RPMI7951 (cell line): ENCODE measurements at places on chromosomes 5 and 9. TPM values are rescaled to one million over a fixed set of nuclear protein-coding genes. Genes with fewer than 3 reads are reported as not detected.

FGFR4 gene
- total RNA-seq = 1.9 and 2.0 TPM in 2 replicates

PCDHB8 gene
- total RNA-seq = 0.10 and 0.12 TPM in 2 replicates

CTSL gene
- total RNA-seq = 168 and 169 TPM in 2 replicates

PRELID2 gene
- 10.6 and 10.7 TPM in 2 replicates for total RNA-seq

FOXD4 gene
- not detected in 2 replicates for total RNA-seq

TMC1 gene
- 0.29 TPM in 1 of 2 replicates, not detected in the other for total RNA-seq

FOXI1 gene
- not detected in 2 replicates for total RNA-seq

PTPN3 gene
- total RNA-seq = 1.6 TPM in 2 replicates

EPB41L4B gene
- under 0.01 TPM in 1 of 2 replicates, not detected in the other for total RNA-seq

FOXD4L5 gene
- total RNA-seq = not detected in 2 replicates

SLC46A2 gene
- not detected in 2 replicates for total RNA-seq

LOX gene
- total RNA-seq = 28.4 and 32.2 TPM in 2 replicates

GPR151 gene
- total RNA-seq = not detected in 2 replicates

MAP3K1 gene
- total RNA-seq = 12.1 and 14.2 TPM in 2 replicates

CAMSAP1 gene
- 6.2 and 10.3 TPM in 2 replicates for total RNA-seq

IER5L gene
- total RNA-seq = 11.2 and 21.2 TPM in 2 replicates

SOX30 gene
- not detected in 2 replicates for total RNA-seq

GABBR2 gene
- not detected in 2 replicates for total RNA-seq

LECT2 gene
- total RNA-seq = not detected in 2 replicates

SPINK13 gene
- total RNA-seq = not detected in 2 replicates

DMGDH gene
- total RNA-seq = not detected in 2 replicates

CYLC2 gene
- total RNA-seq = not detected in 2 replicates

SMIM33 gene
- not detected in 2 replicates for total RNA-seq

ZBED3 gene
- total RNA-seq = 0.29 and 0.60 TPM in 2 replicates

NEURL1B gene
- 3.8 and 5.9 TPM in 2 replicates for total RNA-seq

PCDHA11 gene
- not detected in 2 replicates for total RNA-seq

ADAMTS2 gene
- 0.49 and 0.60 TPM in 2 replicates for total RNA-seq

TEX48 gene
- total RNA-seq = not detected in 2 replicates

RFK gene
- total RNA-seq = 22.7 and 24.8 TPM in 2 replicates

SET gene
- 266 and 329 TPM in 2 replicates for total RNA-seq

PCDHGA2 gene
- total RNA-seq = 6.8 and 7.0 TPM in 2 replicates

ACTBL2 gene
- total RNA-seq = 0.10 and 0.24 TPM in 2 replicates

TRIP13 gene
- total RNA-seq = 65.0 and 80.4 TPM in 2 replicates

WDR38 gene
- total RNA-seq = 0.12 and 0.20 TPM in 2 replicates

CARTPT gene
- total RNA-seq = not detected in 2 replicates

FOXD4L6 gene
- total RNA-seq = not detected in 2 replicates

PCDHA2 gene
- total RNA-seq = not detected in 2 replicates
